ENCODE measurements at places on chromosomes 6 and 20. TPM values are rescaled to one million over a fixed set of nuclear protein-coding genes. Genes with fewer than 3 reads are reported as not detected.

The TREML4 gene
- total RNA-seq = not detected

The THEMIS gene
- total RNA-seq = not detected

The OPRM1 gene
- not detected for total RNA-seq

The MATN4 gene
- not detected for total RNA-seq

The TNFRSF6B gene
- 1.8 TPM for total RNA-seq

The WFDC10B gene
- not detected for total RNA-seq

The BPIFB4 gene
- not detected for total RNA-seq

The EBF4 gene
- total RNA-seq = 0.49 TPM

The TBX18 gene
- total RNA-seq = 45.5 TPM

The LST1 gene
- not detected for total RNA-seq

The POU3F2 gene
- not detected for total RNA-seq

The CGA gene
- total RNA-seq = not detected

The FAM83D gene
- 12.0 TPM for total RNA-seq

The ZSCAN26 gene
- 11.8 TPM for total RNA-seq

The GMPR gene
- total RNA-seq = 2.6 TPM

The RAET1E gene
- 0.49 TPM for total RNA-seq

The WFDC11 gene
- not detected for total RNA-seq

The PSORS1C1 gene
- total RNA-seq = 1.1 TPM

The FNDC1 gene
- 0.32 TPM for total RNA-seq

The BLOC1S5 gene
- 7.0 TPM for total RNA-seq

The CST3 gene
- total RNA-seq = 985 TPM

The MYT1 gene
- not detected for total RNA-seq

The WFDC12 gene
- total RNA-seq = not detected

The GLP1R gene
- not detected for total RNA-seq

The SLPI gene
- total RNA-seq = not detected

The OR2J3 gene
- not detected for total RNA-seq

The EPPIN gene
- total RNA-seq = not detected

The DDRGK1 gene
- total RNA-seq = 54.9 TPM

The HMGA1 gene
- total RNA-seq = 100 TPM

The ACSS1 gene
- 17.2 TPM for total RNA-seq
